ENCODE measurements at places on chromosomes 3 and 15.

DNA sequence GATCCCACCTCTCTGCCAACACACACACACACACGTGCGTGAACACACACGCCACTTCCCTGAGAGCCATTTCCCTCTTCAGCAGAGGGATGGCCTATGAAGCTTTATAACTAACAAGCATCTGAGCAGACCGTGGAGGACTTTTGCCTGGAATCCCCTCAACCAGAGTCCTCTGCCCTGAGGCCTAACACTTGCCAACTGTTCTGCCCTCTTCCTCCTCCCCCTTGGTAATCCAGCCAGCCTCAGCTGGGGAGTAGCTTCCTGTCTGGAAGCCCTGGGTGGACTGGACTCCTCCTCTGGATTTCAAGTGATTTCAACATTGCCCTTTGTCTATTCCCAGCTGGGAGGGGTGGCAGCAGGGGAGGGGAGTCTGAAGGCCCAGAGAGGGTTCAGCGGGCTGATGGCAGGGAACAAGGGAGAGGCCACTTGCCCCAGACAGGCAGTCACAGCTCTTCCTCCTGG is 68.4 kb upstream of the HACD2 start:
- DNase-seq, result no peak

DNA sequence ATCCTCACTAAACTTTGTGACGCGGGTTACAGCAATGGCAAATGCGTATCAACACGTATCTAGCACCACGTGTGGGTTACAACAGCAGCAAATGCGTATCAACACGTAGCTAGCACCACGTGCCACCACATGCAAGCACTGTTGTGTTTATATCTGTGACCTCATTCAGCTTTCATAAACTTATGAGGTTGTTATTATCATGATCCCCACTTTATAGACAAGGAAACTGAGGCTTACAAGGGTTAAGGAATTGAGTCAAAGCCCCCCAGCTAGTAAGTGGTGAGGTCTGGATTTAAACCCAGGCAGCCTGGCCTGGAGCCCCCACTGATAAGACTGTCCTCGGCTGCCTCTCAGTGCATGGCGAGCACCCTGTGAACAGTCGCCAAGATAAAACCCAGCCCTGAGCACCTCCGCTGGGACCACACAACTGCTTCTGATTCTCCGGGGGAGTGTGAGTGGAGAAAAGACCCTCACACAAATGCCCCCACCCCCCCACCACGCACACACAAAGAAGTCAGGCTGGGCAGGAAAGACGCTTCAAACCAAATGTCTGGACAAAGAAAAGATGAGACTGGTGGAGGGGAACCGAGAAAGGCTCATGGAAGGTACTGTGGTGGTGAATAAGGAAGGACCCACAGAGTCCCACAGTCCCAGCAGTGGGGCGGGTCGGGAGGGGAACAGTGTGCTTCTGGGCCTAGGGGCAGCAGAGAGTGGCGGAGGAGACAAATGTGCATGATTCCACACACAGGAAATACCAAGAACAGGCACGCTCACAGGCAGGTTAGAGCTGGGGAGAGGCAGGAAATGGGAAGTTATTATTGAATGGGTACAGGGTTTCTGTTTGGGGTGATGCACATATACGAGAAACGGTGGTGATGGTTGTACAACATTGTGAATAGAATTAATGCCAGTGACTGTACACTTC is 173.4 kb downstream of the XXYLT1 start:
- DNase-seq, result no peak

GRCh38 chr3:51794206-51794605 is 15.2 kb upstream of the IQCF6 start:
- DNase-seq, result no peak

DNA sequence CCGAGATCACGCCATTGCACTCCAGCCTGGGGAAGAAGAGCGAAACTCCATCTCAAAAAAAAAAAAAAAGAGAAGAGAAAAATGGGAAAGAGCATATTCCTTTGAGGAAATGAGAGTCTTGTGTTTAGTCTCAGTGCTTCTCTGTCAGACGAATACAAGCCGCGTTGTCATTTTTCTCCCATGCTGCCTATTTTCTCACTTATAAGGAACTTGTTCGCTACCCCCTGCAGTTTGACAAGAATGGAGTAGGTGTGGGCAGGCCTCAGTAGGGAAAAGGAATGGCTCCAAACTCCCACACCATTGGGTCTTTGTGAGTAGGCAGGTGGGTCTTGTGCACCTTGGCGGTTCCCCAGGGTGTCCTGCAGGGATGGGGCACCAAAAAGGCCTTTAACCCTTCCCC is 6.5 kb downstream of the GPR160 start:
- no peak for DNase-seq

- DNase-seq, result no peak
These were observed 11.3 kb upstream of the ANKRD63 start for GRCh38 chr15:40293905-40294895.

DNA sequence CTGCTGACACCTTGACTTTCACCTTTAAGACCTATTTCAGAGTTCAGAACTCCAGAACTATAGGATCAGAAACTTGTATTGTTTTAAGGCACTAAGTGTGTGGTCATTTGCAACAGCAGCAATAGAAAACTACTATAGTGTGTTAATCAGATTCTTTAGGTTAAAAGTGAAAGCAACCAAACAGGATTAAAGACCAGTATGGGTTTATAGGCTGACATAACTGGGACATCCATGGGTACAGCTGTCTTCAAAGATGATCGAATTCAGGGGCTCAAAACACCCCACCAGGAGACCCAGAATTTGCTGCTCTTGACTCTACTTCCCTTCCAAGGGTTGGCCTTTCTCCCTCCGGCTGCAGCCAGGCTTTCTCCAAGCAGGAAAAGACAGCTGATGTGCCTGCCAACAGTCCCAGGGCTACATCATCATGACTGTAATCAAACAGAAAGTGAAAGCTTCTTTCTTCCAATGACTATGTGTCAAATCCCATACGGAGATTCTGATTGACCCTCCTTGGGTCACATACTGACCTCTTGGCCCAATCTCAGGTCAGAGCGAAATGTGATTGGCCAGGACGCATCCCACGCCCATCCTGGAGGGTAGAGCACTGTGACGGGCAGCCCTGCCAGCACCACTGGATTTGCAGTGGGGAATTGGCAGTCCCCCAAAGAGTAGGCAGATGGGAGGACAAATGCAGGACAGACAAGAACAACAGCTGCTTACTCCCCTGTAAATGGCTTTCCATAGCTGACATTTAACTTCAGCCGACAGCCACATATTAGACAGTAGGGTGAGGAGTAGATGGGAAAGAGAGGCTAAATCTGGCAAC is 51.4 kb upstream of the RNF7 start:
- DNase-seq, result no peak

DNA sequence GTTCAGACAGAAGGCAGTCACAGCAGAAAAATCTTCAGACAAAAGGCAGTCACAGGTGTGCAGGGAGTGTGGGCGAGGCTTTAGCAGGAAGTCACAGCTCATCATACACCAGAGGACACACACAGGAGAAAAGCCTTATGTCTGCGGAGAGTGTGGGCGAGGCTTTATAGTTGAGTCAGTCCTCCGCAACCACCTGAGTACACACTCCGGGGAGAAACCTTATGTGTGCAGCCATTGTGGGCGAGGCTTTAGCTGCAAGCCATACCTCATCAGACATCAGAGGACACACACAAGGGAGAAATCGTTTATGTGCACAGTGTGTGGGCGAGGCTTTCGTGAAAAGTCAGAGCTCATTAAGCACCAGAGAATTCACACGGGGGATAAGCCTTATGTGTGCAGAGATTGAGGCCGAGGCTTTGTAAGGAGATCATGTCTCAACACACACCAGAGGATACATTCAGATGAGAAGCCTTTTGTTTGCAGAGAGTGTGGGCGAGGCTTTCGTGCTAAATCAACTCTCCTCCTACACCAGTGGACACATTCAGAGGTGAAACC is 27.6 kb downstream of the ZNF589 start:
- DNase-seq, result peak; percentile 44

- DNase-seq, result no peak
These were observed 399.3 kb downstream of the FOXP1 start for GRCh38 chr3:71184252-71184651.

- DNase-seq, result no peak
These were observed 6.7 kb upstream of the DGKG start for GRCh38 chr3:186368717-186369116.

DNA sequence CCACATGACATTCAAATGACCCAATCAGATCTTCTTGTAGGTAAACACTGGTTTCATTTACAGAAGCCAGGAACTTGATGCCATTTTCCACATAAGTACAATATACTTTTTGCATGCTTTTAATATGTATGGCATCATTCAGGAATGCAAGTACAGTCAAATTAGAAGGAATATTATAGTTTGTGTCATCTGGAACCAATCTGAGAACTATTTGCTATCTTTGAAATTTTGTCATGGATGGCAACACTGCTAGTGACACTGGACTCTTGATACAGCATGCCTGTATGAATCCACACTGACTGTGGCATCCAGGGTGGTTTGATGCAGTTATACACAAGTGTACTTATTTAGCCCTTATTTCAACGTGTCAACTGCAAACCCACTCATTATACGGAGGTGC is 141.6 kb downstream of the EBLN2 start:
- no peak for DNase-seq

GRCh38 chr3:54433846-54434245 is 311.5 kb downstream of the CACNA2D3 start:
- DNase-seq, result no peak

GRCh38 chr3:107662586-107662985 is 139.8 kb downstream of the BBX start:
- DNase-seq, result peak; percentile 10

DNA sequence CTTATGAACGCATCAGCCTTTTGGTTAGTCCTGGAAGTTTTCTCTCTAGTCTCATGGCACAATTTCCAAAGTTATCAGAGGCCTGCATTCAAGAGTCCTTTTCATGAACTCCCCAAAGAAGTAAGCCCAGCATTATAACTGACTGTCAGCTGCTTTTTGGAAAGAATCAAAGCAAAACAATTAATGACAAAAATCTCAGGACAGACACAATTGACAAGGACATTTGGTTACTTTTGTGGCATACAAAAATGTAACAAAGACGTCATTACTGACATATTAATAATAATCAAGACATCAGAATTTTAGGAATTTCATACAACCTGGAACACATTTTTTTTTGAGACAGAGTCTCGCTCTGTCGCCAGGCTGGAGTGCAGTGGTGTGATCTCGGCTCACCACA is 21.2 kb downstream of the KATNBL1 start:
- DNase-seq, result no peak

DNA sequence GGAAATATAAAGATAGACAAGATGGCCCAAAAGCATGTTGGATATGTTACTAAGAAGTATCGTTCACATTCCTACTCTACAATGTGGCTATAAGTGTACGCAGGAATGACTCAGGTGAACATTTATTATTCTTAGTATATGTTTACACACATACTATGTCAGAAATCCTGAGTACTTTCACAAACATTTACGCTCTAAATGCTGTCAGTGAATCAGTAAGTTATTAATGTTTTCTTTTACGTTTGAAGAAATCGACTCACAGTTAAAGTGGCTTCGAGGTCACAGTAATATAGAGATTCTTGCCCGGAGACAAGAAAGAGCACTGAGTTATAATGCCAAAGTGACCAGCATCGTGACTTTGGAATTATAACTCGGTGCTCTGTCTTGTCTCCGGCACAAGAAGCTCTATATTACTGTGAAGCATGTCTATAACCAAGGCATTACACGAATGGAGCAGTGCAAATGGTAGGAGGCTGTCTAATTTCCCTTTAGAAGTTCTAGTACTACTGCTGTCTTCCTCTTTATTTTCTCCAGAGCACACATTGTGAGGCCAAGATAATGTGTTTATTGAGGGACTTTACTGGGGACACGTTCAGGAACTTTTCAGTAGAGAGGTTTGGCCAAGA is 61.8 kb upstream of the P3H2 start:
- DNase-seq, result no peak

GRCh38 chr15:96818861-96819260 is 488.4 kb downstream of the NR2F2 start:
- no peak for DNase-seq

- no peak for DNase-seq
These were observed 181.2 kb upstream of the TTC14 start for GRCh38 chr3:180420804-180421203.

DNA sequence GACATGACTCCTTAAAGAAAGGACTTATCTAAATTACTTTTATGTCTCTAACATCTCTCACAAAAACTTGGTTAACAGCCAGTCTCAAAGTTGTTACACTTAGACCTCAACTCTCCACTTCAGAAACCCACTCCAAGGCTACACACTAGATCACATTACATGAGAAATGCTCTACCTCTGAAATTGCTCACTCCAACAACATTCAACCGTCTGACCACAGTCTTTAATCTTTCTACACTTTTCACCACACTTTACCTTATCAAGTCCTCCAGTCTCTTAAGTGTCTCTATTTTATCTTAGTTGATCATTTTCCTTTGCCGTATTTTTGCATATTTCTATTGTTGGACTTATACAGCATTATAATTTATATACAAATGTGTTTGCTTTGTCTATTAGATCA is 5.8 kb downstream of the SLC12A6 start:
- DNase-seq, result no peak

GRCh38 chr3:170614214-170614966 is 28.5 kb upstream of the SLC7A14 start:
- DNase-seq, result no peak

- peak; percentile 38 for DNase-seq
These were observed 3.4 kb downstream of the RNU6-1 start for GRCh38 chr15:67836477-67836876.

DNA sequence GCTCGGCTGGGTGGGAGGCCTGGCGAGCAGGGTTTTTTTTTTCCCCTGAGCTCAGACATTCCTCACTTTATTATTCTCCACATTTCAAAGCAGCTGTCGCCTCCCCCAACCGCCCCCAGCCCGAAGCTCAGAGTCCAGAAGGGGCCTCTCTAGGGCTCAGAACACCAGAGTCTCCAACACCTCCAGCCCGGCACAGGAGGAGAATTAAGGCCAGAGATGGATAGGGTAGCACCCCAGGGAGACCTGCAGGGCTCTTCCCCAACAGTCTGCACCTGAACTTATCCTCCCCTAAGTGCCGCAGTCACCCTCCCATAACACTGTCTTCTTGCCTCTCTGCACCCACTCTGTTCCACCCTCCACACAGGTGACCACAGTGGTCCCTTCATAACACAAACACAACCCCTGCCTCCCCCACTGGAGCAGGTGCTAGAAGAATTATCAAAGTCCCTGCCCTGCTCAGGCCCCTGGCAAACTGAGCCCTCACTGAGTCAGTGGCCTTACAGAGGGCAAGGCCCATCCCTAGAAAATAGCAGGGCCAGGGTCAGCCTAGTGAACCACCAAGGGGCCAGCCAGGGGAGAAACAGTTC is 14.1 kb downstream of the MYL3 start:
- DNase-seq, result no peak

- no peak for DNase-seq
These were observed 22.7 kb downstream of the ZNF860 start for GRCh38 chr3:32004113-32004765.

GRCh38 chr3:88167173-88167572 is 17.4 kb downstream of the C3orf38 start:
- DNase-seq, result no peak

- peak; percentile 93 for DNase-seq
These were observed 752.3 kb downstream of the EPHA3 start for GRCh38 chr3:89859757-89860156.

GRCh38 chr3:50519471-50520089 is 16.1 kb upstream of the CACNA2D2 start:
- DNase-seq, result peak; percentile 39
